ENCODE measurements at places on chromosomes 7 and 10.

- no peak for DNase-seq
These were observed 6.3 kb downstream of the KIAA1217 start for GRCh38 chr10:24215196-24215595.

DNA sequence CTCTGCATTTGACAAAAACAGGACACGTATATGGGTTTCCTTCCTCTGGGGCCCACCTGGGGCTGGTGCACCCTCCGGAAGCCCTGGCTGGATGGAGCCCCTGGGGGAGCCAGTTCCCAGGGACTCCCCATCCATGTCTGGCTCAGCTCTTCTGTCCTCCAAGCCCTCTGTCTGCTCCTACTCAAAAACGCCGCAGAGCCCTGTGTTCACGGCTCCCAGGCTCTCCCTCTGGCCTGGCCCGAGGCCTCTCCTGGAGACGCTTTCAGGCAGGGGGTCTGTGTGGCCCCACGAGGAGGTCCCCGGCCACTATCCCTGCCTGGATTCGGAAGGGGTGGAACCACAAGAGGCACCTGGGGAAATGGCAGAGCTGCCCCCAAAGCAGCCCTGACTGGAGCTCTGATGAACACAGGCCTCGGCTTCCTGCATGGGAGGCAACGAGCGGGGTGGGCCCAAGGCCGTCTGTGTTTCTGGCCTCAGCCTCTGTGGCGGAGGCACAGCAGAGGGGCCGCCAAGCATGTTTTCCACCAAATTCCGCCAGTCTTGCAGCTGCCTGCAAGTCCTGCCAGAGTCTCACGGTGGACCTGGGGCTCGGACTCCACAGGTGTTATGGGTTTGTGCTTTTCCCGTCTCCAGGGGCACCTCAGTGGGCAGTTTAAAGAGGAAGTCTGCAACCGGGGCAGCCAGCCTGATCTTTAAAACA lies 22.6 kb upstream of the INPP5A start:
- DNase-seq, result no peak

- DNase-seq, result no peak
These were observed 494 bp upstream of the RHBDD2 start for GRCh38 chr7:75878312-75878768.

DNA sequence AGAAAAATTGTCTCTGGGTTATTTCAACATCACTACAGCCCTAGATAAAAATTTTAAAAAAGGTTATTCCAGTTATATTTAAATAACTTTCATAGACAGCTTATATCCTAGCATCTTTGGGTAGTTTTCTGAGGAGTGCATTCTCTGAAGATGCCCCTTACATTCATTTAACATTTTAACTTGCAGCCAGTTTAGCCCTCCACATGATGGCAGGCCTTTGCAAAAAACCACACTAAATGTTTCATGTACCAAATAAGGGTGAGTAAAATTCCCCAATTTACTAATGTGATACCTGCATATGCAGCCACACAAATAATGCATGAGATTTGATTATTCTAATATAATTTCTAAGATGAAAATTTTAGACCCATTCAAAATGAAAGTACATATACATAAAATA lies 108.4 kb upstream of the ZWINT start:
- no peak for DNase-seq

- no peak for DNase-seq
These were observed 13.5 kb downstream of the TBXAS1 start for GRCh38 chr7:139842401-139843210.

GRCh38 chr7:129041142-129042085 lies 13.5 kb downstream of the TNPO3 start:
- no peak for DNase-seq

DNA sequence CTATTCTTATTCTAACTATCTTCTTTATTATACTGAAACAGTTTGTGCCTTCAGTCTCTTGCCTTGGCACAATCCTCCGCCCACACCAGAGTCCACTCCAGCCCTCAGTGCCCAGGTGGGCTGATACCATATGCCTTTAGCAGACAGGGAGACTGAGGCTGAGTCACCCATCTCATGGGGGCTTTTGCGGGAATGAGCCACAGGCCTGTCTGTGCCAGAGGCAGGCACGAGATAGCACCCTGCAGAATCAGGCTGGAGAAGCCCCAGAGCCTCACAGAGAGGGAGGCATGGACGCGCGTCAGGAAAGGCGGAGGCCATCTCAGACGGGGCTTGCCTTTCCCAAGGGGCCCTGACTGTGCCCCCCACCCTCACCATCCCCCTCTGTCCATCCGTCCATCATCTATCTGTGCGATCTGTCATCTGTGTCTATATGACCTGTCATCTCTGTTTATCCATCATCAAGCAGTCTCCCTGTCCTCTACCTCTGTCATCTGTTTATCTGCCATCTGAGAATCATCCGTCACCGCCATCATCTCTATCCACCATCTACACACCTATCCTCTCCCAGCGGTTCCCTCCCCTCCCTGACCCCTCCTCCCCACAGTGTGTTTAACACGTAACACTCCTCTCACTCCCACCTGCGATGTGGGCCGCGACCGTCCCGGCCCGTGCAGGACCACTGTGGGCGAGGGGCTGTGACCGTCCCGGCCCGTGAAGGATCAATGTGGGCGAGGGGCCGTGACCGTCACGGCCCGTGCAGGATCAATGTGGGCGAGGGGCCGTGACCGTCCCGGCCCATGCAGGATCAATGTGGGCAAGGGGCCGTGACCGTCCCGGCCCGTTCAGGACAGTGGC lies 7.3 kb upstream of the ADAP1 start:
- DNase-seq, result no peak

DNA sequence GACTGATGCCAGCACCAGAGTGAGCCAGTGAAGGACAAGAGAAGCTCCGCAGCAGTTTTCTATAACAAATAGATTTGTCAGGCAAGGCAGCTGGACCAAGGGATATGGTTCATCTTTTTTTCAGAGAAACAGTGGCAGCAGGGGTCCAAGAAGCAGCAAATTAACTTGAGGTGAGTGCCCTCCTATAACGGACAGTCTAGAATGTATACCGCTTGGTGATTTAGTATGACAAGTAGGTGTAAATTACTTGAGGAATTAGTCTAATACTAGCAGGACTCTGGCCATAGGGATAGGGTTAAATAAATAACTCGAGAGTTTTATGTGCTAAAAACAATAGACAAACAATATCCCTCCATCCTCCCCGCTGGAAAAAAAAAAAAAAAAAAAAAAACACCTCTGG lies 153.0 kb upstream of the WNT16 start:
- no peak for DNase-seq

DNA sequence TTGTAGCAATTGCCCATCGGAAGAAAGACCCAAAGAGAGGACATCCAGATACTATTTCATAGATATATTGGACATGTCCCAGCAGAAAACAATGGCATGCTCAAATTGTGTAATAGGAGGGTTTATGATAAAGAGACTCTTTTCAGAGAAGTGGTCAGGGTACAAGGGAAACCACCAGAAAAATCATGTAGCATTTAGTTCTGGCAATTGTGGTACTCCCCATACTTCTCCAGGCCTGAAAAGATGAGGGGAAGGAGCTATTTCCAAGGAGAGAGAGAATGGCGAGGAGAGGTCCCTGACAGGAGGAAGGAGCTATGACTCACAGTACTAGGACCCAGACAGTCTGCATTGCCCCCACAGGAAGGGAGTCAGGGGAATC lies 68.4 kb upstream of the ADO start:
- no peak for DNase-seq

DNA sequence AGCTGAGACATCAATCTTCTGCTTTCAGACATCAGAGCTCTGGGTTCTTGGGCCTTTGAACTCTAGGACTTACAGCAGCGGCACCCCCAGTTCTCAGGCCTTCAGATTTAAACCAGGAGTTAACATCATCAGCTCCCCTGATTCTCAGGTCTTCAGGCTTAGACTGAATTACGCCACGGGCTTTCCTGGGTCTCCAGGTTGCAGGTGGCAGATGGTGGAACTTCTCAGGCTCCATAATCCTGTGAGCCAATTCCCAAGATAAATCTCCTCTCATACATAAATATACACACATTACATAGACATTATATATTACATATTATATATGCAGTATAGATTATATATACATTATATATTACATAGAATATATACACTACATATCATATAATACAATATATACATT lies 408.9 kb upstream of the AUTS2 start:
- no peak for DNase-seq

GRCh38 chr10:36202881-36203280 lies 560.8 kb upstream of the FZD8 start:
- no peak for DNase-seq

DNA sequence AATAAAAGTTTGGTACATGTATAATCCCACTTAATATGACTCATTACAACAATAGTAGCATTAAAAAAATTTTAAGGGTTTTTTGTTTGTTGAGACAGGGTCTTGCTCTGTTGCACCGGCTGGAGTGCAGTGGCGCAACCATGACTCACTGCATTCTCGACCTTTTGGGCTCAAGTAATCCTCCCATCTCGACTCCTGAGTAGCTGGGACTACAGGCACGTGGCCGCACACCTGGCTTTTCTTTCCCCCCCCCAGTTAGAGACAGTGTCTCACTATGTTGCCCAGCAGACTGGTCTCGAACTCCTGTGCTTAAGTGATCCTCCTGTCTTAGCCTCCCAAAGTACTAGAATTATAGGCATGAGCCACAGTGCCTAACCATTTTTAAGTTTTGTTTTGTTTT lies 40.7 kb downstream of the KMT2C start:
- DNase-seq, result no peak

GRCh38 chr7:133070562-133070961 lies 11.3 kb downstream of the CHCHD3 start:
- DNase-seq, result no peak

DNA sequence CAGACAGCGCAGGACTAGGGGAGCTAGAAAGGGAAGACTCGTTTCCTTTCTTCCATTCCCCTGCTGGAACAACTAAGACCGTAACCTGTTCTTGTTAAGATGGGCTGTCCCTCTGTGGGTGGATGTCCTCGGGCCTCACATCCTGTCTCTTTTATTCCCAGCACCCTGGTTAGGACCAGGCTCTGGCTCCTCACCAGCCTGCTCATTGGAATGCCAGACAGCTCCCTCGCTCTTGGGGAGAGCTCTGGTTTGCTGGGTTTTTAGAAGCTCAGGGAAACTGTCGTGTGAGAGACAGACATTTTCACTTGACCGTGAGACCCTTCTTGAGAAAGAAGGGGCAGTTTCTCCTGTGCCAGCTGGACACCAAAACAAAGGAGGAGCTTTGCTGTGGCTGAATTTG lies 58.1 kb upstream of the HABP2 start:
- DNase-seq, result no peak

All from RWPE1 (cell line).